ENCODE measurements at places on chromosomes 2 and 18.
A peak's percentile ranks its signal among the peaks of the same experiment; 100 is the strongest.

GRCh38 chr2:54648256-54648655 lies 75.2 kb upstream of the EML6 start:
- no peak for DNase-seq

GRCh38 chr2:47893771-47894170 lies 12.5 kb downstream of the FBXO11 start:
- DNase-seq, result no peak

DNA sequence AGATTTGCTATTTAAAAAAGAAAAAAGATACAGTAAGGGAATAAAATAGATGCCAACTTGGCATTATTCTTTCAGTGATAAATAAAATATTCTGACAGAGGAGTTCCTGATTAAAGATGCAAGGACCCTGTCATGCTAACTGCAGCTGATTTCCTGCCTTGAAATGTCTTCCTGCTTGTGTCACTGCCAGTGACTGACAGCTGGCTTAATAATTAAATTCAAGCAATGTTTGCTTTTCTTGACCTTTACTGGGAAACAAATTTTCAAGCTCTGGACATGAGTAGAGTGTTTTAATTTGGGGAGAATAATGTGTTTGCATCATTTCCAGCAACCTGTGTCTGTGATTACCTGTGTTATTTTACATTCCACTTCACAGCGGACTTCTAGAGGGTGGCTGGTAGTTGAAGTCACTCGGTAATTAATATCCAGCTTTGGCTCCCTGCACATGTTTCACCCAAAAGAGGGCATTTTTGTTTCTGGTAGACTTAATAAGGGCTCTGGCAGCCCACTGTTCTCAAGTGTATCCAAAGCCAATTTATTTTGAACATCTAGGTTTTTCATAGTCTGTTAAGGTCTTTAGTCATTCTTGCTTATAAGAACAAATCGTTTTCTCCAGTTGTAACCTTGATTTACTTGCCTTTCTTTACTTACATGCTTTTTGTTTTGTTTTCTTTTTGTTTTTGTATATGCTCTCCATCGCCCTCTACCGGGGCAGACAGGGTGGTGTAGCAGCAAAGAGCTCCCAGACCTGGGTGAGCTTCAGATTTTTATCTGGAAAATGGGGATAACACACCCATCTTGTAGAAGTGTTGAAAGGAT lies 48.5 kb upstream of the PROKR1 start:
- peak; percentile 45 for DNase-seq

- peak; percentile 62 for DNase-seq
Measured at GRCh38 chr18:28003451-28003850, 173.5 kb downstream of the CDH2 start.

- DNase-seq, result no peak
Measured at GRCh38 chr18:12278215-12278671, 24.1 kb downstream of the CIDEA start.

DNA sequence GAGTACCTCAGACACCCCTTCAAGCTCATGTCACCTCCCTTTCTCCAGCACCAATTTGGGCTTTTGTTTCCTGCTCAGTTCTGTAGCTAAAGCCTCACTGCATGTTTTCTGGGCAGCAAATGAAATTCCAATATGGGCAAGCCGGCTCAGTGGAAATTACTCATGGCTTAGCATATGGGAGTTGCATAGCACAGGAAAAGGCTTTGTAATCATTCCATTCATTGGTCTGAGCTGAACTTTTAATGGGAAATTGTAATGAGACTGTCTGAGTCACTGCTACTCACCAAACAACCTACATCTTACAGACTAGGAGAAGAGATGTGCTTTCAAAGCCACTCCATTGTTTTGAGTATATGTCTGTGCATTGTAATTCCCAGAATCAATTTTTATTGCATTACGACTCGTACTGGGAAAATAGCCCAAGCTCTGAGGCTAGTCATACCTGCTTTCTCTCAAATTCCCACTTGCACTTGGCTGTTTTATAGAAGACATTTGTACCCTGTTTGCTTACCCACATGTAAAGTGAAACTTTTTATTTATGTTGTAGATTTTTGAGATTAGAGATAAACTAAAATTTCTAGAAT lies 139.5 kb upstream of the LRATD1 start:
- peak; percentile 94 for DNase-seq

DNA sequence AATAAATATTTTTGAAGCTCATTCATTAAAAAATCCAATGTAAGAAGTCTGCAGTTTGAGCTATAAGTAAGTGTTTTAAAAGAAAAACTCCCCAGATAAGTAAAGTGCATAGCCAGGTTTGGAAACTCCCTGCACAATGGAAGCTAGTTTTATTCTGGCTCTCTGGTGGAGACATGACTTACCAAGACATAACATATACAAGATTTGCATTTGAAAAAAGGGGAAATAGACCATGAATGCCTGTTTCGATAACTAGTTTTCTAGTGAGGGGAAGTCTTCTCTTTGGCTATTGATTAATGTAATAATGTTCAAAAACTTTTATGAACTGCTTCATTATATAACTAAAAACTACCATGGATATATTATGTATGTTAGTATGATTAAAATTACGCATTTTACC lies 435.2 kb downstream of the ARHGAP15 start:
- no peak for DNase-seq

DNA sequence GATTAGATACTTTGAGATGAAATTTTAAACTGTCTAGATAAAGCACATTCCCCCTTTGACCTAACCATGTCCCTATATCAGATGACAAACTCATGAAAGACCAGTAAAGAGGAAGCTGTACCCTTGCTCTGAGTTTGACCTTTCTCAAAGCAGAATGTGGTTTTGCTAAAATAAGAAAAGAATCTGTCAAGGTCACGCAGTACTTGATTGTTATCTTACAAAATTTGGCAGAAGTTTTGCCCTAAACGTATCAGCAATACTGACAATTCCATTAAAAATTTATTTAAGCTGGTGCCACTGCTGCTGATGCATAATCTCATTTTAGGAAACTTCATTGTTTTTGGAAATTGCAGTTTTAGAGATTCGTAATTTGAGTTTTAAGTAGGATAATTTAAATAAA lies 31.2 kb upstream of the GALM start:
- DNase-seq, result no peak

GRCh38 chr2:231573698-231574421 lies 18.8 kb upstream of the TEX44 start:
- DNase-seq, result no peak

DNA sequence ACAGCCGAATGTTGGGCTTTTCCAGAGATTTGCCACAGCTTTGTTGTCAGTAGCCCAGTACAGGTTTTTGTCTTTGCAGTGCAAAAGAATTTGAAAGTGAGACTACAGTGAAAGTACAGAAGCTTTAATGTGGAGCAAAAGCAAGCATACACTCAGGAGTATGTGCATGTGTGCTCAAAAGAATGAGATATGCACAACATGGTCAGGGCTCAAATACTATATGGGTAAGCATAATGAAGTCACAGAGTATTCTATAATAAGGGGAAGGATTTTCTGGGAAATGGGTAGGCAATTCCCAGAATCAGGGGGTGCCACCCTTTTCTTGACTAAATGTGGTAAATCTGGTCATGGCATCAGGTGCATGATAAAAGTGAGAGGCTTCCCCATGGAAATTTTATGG lies 72.1 kb upstream of the SULT1C3 start:
- no peak for DNase-seq

GRCh38 chr2:58560531-58560930 lies 319.4 kb upstream of the FANCL start:
- DNase-seq, result no peak

- DNase-seq, result no peak
Measured at GRCh38 chr2:164073101-164074074, 337.6 kb upstream of the FIGN start.

DNA sequence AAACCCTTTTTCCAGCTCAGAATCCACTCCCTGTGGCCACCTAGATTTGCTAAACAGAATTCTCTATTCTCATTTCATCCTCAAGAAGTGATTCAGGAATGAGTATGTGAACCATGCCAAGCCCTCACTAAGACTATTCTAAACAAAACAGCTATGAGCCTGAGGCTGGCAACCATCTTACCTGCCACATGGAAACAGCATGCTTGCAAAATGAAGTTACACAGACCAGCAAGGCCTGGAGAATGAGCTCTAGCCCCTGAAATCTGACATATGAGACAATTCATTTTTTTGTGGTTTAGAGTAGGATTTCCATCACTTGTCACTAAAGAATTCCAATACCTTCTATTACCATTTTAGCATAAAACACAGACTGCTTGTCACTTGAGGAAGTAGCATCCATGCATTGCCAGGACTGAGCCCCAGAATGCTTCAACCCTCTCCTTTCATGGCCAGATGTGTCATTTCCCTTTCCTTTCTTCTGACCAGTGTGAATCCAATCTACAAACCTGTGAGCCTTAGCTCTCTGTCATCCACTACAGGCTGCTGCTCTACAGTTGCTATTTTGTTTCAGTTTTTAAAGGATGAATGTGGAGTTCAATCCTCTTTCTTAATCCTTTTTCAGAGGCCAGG lies 744.3 kb upstream of the ACVR2A start:
- no peak for DNase-seq

GRCh38 chr2:7437141-7437540 lies 519.9 kb downstream of the RNF144A start:
- no peak for DNase-seq

DNA sequence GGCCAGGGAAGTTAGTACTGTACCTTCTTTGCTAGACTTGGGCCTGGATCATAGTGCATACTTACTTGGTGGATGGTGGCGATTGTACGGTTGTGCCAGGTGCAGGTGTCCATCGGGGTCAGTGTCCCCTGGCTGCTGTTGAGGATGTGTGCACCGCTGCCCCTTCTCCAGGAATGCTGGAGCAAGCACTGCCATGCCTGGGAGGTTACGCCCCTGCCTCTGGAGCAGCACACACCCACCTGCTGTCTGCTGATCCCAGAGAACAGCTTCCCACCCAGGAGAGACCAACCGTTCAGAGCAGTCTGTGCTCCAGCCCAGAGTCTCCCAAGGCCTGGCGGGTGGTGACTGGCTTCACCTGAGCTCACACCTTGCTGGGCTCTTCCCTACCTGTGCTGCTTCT lies 286.8 kb upstream of the HS6ST1 start:
- no peak for DNase-seq

- no peak for DNase-seq
Measured at GRCh38 chr2:131056932-131057287, 36.4 kb downstream of the FAM168B start.

GRCh38 chr18:76398896-76399612 lies 96.0 kb downstream of the ZNF516 start:
- peak; percentile 50 for DNase-seq

DNA sequence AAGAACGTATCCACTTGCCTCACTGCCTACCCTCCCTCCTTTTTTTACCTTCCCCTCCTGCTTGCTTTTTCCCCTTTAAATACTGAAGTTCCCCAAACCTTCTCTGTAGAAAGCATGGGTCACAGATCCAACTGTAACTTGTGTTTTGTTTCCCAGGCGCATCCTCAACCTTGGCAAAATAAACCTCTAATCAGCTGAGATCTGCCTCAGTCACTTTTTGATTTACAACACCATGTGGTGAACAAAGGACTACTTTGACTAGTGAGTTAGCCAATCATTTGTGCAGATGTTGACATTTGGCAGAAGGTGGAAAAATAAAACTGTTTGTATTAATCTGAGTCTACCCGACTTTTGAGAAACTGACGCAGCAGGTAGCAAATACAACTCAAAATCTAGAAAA lies 23.3 kb upstream of the MCM6 start:
- no peak for DNase-seq

DNA sequence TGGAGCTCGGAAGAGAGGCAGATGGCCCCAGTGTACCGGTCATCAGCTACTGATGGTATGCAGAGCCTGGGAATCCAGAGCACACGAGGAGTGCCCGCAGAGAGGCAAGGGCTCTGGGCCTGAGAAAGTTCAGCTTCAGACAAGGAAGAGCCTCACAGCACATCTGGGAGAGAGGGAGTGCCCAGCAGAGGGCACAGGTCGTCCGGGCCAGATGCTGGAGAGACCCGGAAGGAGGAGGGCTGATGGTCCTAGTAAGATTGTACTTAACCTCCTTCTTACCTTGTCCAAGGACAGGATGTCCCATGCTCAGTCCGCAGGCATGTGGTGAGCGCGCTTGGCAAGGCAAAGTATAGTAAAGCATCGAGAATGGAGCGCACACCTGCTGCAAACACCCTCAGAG lies 24.4 kb upstream of the CHMP1B start:
- DNase-seq, result no peak

GRCh38 chr18:57003342-57003741 lies 143.5 kb upstream of the BOD1L2 start:
- no peak for DNase-seq

DNA sequence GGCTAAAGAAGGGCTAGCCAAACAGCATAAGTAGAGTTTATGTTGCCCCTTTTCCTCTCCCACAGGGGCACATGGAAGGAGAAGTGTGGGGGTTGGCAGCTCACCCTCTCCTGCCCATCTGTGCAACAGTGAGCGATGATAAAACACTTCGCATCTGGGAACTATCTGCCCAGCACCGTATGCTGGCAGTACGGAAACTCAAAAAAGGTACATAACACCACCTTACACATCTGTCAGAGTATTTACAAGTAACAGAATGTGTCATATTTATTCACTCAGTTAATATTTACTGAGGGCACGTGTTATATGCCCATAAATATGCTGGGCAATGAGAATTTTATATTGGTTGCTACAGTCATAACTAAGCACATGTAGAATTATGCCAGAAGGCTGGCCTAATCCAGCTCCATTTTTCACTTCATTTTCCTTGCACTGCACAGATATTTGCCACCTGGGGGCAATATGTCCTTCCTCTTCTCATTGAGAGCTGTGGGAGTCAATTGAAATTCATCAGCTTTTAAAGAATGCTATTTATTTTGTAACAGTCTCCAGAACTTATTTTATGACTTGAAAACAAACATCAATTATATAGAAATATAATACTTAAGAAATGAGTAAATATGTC lies 150.6 kb downstream of the RTN4 start:
- DNase-seq, result peak; percentile 72

DNA sequence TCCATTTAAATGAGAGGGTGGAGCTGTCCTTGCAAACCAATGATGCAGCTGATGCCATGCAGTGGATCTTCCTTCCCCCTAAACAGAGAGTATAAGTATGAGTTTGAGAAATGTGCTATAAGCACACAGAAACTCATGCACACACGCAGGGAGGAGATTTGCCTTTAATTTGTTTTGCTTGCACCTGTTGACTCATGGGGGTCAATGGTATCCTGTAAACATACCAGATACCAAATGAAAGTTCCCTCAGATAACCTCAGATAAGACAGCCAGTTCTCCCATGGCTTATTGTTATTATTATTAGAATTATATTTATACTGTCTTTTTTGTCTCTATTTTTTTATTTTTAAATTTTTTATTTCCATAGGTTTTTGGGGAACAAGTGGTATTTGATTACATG lies 29.5 kb upstream of the GPR39 start:
- DNase-seq, result no peak

DNA sequence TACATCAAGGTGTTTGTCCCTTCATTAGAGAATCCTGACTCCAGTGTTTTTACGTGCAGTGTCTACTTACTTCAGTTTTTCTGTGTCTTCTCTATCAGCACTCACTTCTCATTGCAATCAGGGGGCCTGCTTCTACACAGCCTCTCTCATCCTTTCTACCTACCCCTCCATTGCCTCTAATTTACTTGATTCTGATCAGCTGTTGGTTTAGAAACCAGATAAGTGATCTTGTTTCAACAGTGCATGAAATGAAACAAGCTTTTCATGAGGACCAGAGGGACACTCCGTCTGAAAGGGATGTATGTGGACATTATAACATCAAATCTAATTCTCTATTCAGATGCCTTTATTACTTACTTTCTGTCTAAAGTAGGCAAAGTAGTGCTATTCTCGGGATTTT lies 136.9 kb downstream of the PRKCE start:
- DNase-seq, result no peak

All from HFFc6 (cell line).